Activated CD4-positive, alpha-beta T cell treated with anti-CD3 and anti-CD28 coated beads for 24 hours (primary cell): ENCODE measurements at places on chromosomes 3 and 15.

- no peak for DNase-seq
These were observed 20.0 kb downstream of the MYO1E start for GRCh38 chr15:59352683-59353082.

DNA sequence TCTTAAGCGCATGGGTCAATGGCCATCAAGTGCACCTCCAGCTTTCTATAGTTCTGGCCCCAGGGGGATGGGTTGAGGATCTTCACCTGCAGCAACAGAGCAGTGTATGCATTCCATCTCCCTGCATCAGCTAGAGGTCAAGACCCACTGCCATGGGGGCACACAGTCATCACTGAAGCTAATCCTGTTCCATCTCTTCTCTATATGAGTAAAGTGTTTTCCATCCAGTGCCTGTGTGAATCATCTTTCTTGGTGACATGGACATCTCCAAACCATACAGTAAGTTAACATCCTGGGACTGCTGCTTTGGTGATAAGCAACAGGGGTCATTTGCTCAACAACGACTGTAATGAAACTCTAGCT lies 4.4 kb upstream of the ENTPD3 start:
- DNase-seq = no peak

- no peak for DNase-seq
These were observed 17.7 kb upstream of the AP4E1 start for GRCh38 chr15:50890751-50891150.

DNA sequence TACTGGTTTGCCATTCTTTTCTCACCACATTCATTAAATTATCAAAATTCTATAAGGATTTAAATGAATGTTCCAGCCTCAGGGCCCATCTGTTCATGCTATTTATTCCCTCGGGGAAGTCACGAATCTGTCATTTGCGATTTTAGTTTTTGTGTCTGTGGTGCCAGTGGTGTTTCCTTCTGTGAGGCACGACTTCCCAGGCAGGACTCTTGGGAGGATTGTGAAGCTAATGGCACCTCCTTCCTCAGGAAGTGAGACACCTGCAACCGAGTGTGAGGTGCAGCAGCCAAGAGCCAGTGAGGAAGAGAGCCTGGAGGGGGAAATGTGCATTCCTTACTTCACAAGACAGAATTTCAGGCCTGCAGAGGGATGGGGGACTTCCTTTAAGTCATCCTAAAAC lies 24.1 kb downstream of the SV2B start:
- no peak for DNase-seq

DNA sequence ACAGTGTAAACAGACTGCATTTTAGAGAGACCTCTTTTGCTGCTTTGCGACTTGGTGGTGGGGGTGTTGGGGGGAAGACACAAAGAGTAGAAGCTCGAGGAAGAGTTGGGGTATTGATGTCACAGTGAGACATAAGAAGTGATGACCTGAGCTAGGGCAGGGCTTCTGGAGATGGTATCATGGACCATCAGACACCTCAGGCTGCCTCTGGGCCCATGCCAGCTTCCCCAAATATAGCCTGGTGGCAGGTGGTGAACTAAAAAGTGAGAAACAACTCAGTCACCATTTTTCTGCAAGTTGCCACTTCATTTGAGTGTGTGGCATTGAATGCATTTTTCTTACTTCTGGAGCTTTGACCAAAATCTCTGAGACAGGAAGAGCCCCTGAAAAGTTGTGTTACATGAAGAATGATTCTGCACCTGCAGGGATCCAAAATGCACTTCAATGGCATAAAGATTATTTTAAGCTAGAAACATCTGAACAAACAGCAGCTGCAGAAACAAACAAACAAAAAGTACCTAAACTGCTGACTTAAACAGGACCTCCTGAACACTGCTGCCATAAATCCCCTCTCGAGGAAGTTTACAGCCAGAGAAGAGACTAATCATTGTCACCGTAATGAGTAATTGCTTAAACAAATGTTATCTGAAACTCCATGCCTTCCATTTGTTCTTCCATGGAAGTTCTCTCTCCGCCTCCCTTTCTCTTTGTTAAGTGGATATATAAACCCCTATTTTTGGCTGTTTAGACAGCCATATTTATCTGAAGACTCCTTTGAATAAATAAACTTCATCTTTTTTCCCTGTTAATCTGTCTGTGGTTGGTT lies 15.2 kb upstream of the XIRP1 start:
- DNase-seq = no peak
